ENCODE measurements at places on chromosomes 11 and 22.
A peak's percentile ranks its signal among the peaks of the same experiment; 100 is the strongest.

DNA sequence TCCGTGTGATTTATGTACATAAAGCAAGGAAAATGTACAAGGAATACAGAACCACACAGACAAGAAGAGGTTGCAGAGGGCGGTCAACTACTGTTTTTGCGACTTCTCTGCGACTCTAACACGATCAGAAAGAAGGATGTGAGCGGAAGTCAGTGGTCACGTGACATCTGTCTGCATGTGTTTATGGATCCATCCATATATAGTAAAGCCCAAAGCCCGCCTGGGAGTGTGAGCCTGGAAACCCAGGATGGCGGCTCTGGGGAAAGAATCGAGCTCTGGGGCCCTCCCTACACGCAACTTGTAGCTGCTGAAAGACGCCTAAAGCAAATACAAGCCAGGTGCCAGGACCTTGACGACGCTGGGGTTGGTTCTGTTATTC, 8.8 kb downstream of the OSBPL5 start:
- no peak for DNase-seq

- peak; percentile 90 for DNase-seq
Measured at GRCh38 chr11:64355078-64355940, 3.7 kb upstream of the RPS6KA4 start.

- DNase-seq, result peak; percentile 92
Measured at GRCh38 chr11:119356349-119357031, 10.0 kb upstream of the MFRP start.

DNA sequence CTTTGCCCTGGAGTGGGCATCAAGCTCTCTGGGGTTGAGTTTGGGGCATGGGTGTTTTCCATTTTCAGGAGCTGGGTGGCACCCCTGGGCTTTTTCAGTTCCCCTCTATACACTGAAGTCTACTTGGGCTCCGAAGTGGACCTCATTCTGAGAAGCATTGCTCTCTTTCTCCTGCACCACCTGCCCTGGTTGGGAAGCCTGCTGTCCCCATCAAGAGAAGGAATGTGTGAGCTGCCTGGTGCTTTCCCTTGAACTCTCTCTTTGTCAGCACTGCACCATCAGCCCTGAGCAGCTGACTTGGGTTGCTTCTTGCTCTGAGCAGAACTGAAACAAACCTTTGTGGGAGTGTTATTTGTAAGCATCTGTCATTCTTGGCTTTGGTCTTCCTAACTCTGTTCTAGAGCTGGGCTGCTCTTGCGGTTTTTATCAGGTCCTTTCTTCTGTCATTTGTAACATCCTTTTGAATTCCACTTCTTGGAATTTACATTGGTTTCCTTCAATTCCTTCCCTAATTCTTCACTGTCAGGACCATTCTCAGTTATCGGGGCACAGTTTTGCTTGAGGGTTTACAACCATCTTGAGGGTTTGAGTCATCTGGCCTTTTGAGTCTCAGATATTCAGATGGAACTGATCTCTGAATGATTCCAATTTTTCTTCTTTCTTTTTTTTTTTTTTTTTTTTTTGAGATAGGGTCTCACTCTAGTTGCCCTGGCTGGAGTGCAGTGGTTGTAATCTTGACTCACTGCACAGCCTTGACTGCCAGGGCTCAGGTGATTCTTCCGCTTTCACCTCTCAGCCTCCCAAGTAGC, 20.5 kb downstream of the UBE2L3 start:
- no peak for DNase-seq

GRCh38 chr11:77524539-77524938, 50.6 kb upstream of the PAK1 start:
- DNase-seq, result no peak

Measured in upper lobe of right lung (tissue), 1 donor.